ENCODE measurements at places on chromosomes 2 and 18. TPM values are rescaled to one million over a fixed set of nuclear protein-coding genes. Genes with fewer than 3 reads are reported as not detected.

RTTN gene
- total RNA-seq: 12.2 TPM

SOWAHC gene
- total RNA-seq: 2.4 TPM

PSMA8 gene
- total RNA-seq: not detected

C2orf80 gene
- not detected for total RNA-seq

- DNase-seq: no peak
These were observed 329.1 kb downstream of the SETBP1 start for GRCh38 chr18:45009756-45010155.

DNA sequence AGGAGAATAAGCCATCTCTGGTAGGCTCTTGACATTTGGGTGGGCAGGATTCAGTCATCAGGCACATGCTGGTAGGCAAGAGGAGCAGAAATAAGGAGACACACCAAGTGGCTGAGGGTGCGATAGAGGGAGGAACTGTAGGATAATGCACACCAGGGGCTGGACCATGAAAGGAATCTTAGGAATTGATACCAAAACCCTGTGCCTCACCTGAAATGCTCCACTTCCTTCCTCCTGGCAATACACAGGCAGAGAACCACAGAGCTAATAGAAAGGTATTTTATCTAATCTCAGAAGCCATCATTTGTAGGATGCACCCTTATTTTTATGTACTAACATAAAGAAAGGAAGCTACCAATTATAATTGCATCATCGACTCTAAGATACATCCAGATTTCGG, 4.4 kb upstream of the CYP1B1 start:
- no peak for DNase-seq

DNA sequence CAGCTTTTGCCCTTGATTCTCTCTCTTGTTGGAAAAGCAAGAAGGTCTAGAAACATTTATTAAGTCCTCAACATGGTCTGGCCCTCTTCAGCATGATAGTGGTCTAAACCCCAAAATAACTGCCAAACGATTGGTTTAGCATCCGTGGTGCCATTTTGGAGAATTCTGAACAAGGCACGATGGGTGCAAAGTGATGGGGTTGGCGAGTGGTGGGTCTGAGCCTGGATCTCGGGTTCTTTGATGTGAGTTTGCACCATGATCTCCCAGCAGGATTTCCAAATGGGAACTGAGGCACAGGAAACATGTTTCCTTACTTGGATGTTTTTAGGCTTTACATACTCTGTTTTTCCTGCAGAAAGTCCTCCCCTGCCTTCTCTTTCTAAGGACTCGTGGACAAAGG, 240.3 kb downstream of the MYCN start:
- no peak for DNase-seq

- DNase-seq: peak; percentile 76
These were observed 47.3 kb downstream of the C2orf42 start for GRCh38 chr2:70143314-70144150.

DNA sequence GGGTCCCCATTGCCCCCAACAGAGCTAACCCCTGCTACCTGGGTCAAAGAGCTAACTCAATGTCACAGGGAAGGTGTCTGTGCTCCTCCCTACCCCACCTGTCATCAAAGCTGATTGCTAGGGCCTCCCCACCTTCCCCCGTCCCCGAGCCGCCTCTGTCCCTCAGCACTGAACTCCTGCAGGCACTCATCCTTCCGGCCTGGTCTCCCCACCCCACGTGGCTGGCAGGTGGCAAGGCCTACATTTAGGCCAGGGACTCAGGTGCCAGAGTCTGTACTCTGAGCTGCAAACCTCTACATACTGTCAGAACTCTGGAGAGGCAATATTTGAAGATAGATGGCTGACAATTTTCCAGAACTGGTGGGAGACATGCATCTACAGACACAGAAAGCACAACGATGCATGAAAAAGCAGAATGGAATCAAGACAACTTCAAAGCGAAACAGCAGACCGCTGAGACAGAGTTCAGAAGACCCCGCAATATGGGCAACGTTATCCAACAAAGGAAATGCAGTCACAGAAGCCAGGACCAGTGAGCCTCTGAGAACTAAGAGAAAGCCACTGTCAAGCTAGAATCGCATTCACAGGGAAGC, 195.8 kb downstream of the HDAC4 start:
- DNase-seq: peak; percentile 63

DNA sequence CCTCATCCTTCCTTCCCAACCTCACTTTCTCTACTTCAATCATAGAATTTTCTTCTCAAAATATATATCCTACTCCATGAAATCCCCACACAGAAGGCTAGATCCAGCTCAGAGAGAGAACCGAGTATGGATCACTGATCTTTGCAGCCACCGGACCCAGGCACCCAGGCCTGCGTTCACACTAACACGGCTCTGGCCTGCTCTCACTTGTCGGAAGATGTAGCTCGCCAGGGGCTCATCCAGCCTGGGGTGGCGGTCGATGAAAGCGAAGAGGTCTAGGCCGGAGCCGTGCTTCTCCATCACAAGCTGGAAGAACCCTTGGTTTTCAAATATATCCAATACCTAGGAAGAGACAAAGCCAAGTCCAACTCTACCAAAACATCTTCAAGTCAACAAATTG, 12.7 kb upstream of the MTERF4 start:
- DNase-seq: no peak

GRCh38 chr18:76018210-76018609, 476.8 kb downstream of the ZNF516 start:
- no peak for DNase-seq

- no peak for DNase-seq
These were observed 1.2 kb downstream of the IDH1 start for GRCh38 chr2:208253600-208254117.

- peak; percentile 77 for DNase-seq
These were observed 1.0 kb downstream of the CXCR4 start for GRCh38 chr2:136116813-136117390.

DNA sequence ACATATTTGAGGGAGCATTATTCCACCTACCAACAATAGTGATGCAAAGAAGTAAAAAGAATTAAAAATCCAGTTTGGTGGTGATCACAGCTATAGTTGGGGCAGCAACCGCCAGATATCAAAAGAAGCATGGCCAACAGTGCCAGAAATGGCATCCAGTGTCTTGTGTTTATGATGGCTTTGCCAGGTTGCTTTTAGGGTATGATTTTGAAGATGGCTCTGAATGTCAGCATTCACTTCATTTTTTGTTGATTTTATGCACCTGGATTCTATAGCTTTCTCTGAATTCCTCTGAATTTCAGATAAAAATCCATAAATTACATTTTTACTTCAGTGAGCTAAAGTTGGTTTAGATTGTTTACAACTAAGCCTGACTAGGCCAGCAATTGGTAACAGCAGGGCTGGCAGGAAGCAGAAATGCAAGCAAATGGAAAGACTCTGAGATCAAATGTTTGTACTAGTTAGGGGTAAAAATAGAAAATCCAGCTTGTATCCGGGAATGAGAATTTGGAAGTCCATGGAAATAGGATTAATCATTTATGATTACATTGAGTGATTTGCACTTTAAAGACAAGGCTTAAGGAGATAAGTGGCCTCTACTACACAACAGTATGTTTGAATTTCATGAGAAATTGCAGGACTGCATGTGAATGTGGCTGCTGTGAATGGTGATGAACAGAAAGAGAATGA, 40.4 kb downstream of the COL3A1 start:
- DNase-seq: no peak

DNA sequence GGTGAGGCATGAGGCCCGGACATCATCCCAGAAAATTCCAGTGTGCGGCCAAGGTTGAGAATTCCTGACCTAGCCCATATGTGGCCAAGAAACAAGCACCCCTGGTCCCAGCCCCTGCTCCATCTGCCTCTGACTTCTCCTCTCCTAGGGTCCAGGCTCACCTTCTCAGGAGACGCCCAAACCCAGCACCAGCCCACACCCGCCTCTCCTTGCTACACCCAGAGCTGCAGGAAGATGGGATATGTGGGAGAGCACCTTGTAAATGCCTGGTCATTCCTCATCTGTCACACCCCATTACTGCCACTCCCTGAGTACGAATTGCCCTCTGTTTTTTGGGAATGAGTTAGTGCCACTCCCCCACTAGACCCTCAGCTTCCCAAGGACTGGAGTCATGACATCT, 7.3 kb upstream of the ATP6V1B1 start:
- no peak for DNase-seq
